ENCODE measurements at places on chromosomes 6 and 20.
A peak's percentile ranks its signal among the peaks of the same experiment; 100 is the strongest.

- no peak for DNase-seq
Observed at GRCh38 chr20:40467067-40467466, 222.0 kb downstream of the MAFB start.

DNA sequence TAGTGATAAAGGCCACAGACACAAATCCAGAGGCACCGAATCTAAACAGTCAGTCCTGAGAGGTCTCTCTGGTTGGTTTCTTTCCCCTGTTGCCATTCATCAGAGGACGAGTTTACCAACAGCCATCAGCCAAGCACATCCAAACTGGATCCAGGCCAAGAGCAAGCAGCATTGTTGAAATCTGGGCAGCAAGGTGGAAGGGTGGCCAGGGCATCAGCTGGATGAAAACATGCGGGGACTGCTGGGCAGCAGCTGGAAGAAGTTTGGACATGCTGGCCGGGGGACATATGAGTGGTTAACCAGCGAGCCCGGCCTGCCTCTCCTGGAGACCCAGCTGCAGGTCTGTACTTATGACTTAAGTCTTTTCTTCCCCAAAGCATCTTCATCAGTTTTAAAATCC lies at the start of gene SMIM28:
SMIM28 (plus strand) TSS at position 62 of the 400 bp plus-strand sequence; CDS start at position 230, 168 bp downstream.
- peak; percentile 51 for DNase-seq

DNA sequence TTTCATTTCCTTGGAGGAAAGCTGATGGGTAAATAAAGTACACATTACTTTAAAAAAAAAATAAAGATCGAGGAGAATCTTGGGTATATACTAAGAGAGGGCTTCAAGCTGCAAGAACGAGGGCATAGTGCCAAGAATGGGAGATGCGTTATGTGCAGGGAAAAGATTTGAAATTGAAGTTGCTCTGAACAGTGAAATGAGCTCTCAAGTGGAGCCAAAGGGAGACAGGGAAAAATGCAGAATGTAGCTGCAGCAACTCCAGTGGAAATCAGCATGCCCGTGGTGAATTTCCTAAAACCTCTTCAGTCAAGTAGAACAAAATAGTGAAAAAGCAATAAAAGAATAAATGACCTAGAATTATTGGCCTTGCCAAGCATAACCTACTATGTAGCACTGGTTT lies 11.4 kb upstream of the COL9A1 start:
- DNase-seq: no peak

DNA sequence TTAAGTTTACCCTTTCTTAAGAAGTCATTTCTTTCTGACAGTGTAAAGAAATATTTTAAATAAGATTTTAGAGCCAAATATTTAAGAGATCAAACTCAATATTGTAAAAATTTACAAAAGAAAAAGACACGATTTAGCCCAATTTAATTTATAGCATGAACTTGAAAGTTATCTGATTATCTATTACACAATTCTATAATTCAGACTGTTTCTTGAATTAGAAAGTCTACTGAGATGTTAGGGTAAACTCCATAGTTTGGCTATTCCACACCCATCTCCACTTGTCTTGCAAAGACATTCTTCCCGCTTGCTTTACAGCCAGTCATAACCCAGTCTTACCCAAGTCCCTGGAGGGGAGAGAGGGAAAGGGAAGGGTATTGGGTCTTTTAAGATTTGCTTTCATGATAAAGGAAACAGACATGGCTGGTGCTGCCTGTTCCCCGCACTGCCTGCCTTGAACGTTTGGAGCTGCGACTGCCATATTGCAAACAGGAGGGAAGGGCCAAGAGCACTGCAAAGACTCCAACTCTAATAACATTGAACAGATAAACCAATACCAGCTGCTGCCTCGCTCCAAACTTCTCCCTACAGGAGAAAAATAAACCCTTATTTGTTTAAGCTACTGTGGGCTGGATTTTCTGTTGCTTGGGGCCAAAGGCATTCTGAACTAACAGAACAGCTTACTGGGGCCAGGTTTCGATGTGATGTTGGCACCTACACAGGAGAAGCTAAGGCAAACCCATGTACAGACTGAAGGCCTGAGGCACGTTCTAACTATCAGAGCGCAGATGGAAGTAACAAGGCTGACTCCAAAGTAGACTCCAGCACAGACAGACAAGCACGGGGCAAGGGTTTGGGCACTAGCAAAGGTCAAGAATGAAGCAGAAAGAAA lies 552.3 kb upstream of the JARID2 start:
- DNase-seq: no peak

- DNase-seq: no peak
Observed at GRCh38 chr6:7899101-7899888, 11.3 kb downstream of the TXNDC5 start.

GRCh38 chr6:112366695-112367553 lies 19.8 kb downstream of the RFPL4B start:
- no peak for DNase-seq

GRCh38 chr20:59933296-59933848 lies at the start of gene SYCP2:
SYCP2 (minus strand) TSS chr20:59933637; CDS start chr20:59922413, 11,224 bp downstream.
- DNase-seq: peak; percentile 67

DNA sequence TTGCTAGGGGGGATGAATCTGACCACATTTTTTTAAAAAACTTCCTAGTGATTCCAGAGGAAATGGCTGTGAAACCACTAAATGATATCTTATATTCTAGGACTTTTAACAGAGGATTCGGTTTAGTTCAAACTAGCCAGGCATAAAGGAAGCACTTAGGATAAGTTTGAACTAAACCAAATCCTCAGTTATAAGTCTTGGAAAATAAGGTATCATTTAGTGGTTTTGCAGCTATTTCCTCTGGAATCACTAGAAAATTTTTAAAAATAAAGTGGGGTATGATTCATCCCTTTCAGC lies 327.9 kb upstream of the QKI start:
- no peak for DNase-seq
